ENCODE measurements at places on chromosomes 5 and 9.

DNA sequence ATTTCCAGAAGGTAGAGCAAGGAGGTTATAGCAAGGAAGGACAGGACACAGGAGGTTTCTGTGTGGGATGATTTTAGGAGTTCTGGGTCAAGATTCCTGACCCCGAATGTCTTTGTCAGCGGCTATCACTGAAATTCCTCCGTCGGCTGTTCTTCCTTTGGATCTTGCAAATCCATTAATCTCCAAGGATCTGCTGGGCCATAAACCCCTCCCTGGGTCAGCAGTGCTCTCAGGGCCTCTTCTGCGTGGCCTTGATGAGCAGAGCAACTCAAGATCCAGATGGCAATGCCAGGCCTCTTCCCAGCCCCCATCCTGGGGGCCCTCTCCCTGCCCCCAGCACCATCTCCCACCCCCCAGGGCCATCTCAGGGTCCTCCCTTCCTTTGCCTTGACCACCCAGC, 16.3 kb upstream of the COL27A1 start:
- no peak for DNase-seq

- no peak for DNase-seq
These were observed 26.9 kb downstream of the ADAM19 start for GRCh38 chr5:157548513-157549282.

GRCh38 chr5:143197260-143197656, 206.2 kb downstream of the NR3C1 start:
- no peak for DNase-seq

DNA sequence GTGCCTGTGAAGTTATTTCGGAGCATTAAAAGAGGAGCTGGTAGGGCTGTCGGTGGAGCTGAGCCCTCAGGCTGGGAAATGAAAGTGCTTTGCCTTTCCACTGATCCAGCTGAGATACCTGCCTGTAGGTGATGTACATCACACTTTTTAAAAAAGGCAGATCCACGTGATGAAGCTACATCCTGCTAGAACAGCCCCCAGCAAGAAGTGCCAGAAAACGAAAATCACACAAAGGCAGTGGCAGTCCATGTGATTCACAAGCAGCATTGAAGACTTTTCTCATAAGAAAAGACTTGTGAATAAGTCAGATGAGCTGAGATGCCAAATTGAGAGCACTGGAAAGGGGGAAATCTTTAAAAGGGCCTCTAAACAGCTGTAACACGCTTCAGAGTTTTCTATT, 765.1 kb downstream of the PTPRD start:
- DNase-seq: no peak

DNA sequence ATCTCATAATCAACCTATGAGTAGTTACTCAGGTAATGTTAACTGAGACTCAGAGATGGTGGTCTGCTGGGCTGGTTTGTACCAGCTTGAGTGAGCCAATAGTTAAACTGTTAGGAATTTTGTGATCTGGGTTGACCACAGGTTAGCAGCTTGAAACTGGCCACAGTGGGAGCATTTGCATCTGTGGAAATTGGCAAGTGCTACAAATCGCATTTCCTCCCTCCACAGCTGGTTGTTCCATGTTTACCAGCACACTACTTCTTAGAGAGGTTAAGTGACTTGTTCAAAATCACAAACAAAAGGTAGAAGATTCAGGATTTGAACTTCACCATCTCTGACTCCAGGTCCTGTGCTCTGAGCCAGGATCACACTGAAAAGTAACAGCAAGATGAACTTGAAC, 446.9 kb upstream of the CLINT1 start:
- DNase-seq: no peak

DNA sequence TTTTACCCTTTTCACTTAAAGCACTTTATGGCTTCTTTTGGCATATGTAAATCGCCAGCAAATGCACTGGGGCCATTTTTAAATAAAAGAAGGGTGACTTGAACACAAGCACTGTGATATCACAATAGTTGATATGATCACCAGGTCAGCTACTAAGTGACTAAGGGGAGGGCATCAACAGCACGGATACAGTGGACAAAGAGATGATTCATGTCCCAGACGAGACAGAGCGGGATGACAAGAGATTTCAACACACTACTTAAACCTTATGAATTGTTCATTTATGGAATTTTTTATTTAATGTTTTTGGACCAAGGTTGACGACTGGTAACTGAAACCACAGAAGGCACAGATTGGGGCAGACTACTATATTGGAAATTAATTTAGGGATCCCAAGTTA, 54.1 kb downstream of the RORB start:
- DNase-seq: no peak

DNA sequence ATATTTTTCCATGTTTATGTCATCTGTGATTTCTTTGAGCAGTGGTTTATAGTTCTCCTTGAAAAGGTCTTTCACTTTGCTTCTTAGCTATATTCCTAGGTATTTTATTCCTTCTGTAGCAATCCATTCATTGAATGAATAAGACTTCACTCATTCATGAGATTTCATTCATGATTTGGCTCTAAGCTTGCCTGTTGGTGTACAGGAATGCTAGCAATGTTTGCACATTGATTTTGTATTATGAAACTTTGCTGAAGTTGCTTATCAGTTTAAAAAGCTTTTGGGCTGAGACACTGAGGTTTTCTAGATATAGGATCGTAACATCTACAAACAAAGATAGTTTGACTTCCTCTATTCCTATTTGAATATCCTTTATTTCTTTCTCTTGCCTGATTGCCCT, 15.9 kb downstream of the RLN2 start:
- no peak for DNase-seq

DNA sequence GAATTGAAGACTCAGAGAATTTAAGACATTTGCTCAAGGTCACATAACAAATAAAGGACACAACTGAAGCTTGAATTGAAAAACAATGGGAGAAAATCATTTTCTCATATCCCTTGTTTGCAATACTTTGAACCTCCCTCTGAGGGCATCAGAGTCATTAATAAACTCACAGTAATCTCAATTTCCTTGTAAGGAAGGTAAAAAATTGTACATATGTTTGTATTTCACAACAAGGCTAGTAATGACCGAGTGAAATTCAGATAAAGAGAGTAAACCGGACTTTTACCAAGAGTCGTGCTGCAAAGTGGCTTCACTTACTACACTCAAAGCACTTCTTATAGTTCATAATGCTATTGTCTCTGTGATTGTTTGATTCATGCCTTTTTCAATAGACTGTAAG, 665.0 kb downstream of the NR2F1-AS1 start:
- DNase-seq: no peak

DNA sequence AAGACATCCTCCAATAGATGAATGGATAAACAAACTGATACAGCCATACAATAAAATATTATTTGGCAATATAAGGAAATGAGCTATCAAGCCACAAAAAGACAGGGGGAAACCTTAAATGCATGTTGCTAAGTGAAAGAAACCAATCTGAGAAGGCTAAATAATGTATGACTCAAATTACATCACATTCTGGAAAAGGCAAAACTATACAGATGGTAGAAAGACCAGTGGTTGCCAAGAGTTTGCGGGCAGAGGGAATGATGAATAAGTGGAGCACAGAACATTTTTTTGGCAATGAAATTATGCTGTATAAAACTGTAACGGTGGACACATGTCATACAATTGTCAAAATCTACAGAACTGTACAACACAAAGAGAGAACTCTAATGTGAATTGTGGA, 63.3 kb downstream of the CSF2 start:
- DNase-seq: no peak

DNA sequence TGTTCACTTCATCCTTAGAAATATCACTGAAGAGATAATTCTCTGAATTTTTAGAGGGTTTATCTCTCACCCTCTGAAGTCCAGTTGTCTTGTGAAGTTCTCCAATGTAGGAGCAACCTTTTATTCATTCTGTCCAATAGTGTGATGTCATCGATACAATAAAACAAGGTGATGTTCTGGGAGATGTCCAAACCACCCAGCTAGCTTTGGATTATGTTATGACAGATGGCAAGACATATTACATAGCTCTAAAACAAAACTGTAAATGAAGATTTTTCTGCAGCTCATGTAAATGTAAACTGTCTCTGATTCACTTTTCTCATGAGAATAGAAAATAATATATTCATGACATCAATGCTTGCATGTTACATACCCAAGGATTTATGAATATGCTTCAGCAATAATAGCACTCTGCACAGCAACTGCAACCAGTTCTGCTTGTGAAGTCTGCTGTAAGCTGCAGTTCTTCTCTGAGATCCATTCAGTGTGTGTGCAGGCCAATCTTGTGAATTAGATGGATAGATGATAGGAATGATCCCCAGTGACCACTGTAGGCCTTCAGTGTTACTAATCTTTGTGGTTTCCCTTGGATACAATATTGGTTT, 172.6 kb upstream of the CDH12 start:
- DNase-seq: no peak

GRCh38 chr5:159527546-159528254, 197.4 kb upstream of the IL12B start:
- DNase-seq: no peak

- DNase-seq: peak; percentile 15
These were observed 47.5 kb downstream of the DBH start for GRCh38 chr9:133683586-133684120.

DNA sequence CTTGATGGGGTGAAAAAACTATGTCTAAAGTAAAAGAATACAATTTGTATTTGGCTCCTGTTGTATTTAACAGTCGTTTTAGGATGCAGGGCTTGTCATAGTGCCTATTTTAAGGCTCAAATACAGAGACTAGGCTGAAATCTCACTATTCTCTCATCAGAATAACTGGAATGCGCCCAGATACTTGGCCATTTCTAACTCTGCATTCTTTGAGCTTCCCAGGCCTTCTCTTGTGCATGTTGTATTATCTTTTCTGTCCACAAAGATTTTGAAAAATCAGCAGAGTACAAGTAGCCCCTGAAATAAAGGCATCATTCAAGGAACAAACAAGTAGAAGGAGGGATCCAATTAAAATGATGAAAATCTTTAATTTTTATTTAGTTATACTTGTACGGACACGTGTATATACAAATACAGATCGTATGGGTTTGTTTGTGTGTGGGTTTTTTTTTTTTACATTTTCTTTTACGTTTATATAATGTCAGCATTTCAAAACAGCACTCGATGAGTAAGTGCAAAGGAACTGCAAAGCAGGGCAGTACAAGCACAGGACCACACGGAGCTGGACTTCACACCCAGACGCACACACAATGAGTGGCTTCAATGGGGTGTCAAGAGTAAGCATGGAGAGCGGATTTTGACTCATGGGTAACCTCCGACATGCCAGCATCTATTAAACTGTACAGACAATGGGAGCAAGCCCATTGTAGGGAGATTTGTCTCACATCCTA, 294.0 kb downstream of the EFNA5 start:
- no peak for DNase-seq

DNA sequence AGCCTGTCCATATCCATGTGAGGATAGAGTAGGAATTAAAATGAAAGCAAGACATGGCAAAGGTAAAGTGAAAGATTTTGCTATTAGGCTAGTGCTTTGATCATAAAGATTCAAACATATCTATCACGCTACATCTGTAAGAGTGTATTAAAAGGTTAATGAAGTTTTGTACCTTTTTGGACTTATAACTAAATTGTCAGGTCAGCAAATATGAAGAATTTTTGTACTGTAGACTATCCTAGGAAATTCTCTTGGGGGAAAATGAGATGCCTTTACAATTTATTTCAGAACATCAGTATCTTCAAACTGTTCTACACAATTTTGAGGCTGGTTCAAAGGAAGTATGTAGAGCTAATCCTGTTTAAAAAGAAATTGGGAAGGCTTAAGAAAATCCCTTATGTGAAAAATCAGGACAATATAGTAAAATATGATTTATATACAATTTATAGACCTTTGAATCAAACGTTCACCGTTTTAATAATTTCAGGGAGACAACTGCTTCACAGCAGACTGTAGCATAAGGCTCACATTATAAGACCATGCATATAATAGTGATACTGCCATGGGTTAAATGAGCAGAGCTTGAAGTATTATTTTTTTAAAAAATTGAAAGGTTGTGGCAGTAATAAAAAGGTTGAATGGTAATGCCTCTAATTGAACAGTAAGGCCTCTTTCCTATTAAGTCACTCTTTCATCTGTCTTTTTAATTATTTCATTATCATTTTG, 639.5 kb upstream of the ARRDC3 start:
- DNase-seq: no peak

GRCh38 chr9:16675131-16675530, 195.3 kb downstream of the BNC2 start:
- no peak for DNase-seq

DNA sequence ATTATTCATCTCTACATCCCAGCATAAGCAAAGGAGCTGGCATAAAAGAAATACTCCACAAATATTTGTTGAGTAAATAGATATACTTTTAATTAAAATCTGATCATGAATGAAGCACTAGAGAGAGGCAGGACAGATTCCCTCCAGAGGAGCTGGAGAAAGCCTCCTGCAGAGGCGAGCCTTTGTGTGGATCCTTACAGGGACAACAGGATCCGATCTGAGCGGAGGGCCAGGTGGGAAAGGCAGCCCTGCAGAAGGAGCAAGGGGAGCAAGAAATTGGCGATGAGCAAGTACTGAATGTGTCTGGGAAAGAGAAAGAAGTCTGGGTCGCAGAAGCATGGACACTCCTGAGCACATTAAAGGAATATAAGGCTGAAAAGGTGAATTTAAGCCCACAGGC, 69.4 kb downstream of the EBF1 start:
- no peak for DNase-seq

- no peak for DNase-seq
These were observed 253.4 kb downstream of the ARHGAP26 start for GRCh38 chr5:143023411-143024096.

DNA sequence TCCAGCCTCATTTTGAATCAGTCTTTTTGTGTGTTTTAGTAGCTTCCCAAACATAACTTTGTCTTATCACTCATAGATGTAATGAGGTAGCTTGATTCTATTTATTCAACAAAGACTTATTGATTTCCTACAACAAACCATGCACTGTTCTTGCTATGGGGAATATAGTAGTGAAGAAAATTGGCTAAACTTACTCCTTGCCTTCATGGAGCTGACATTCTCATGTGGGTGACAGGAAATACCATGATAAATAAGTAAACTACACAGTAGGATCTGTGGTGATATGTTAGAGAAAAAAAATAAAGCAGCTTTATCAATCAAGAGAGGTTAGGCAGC, 255.7 kb upstream of the TNC start:
- DNase-seq: no peak

GRCh38 chr5:172887692-172888091, 53.6 kb downstream of the ERGIC1 start:
- no peak for DNase-seq

DNA sequence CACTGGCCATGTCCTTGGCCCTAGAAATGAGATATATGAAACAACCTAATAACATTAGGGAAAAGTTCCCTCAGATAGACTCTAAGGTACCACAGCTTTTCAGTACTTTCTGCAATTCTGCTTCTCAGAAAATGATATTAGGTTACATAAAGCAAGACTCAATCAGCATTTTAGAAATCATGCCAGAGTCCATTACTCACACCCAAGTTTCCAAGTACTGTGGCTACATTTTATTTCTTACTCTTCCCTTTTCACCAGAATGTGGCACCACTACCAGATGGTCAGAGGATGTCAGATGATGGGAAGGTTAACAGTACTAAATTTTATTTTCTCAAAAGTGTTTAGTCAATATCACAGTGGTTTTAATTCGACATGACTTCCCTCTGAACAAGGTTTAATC, 217.2 kb downstream of the MLLT3 start:
- DNase-seq: no peak

Measured in activated naive CD4-positive, alpha-beta T cell (primary cell).